ENCODE measurements at places on chromosomes 6 and 20.

DNA sequence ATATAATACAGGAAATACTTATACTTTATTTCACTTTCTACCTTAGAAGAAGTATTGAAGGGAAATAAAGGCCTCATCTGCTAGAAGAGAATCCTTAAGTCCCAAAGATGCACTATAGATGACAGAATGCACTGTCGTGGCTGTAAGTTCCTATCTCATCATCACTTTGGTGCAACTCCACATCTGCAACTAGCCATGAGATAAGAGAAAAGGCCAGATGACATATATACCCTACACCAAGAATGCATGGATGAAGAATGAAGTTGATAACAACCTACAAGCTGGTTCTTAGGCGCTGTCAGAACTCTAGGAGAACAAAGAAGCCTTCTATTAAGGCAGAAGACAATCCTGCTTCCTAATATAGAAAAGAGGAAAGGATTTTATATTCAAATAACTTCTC, 11.6 kb upstream of the PLN start:
- DNase-seq: no peak

DNA sequence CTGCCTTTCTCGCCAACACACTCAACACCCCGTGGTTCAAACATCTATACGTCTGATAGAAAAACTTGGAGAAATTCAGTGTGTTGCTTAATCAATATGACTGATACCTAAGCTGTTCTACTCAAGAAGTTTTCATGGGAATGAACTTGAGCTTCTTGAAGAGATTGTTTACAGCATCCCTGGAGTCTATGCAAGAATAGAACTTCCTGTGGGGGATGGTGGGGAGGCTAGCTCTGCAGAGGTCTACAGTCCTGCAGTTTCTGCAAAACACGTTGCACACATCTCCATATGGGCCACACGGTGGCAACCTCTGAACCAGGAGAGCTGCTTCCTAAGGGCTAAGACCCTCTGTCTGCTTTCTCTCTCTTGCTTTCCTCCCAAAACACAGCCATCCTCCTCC, 32.7 kb upstream of the FANCE start:
- DNase-seq: no peak

DNA sequence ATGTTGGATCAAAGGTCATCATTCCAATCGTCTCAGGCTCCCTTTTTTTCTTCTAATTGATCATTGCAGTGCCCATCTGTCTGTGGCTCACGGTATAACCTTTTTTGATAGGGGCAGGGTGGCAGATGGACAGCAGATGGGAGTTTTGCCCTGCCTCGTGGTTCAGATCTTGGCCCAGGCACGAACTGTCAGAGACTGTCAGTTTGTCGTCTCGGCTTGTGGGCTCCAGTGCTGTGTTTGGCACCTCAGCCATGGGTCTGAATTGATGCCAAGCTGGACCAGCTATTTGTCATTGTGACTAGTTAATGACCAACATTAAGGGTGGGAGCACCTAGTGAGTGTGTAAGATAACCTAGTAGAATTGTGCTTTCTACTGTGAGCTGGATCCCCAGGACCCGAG, 197.6 kb downstream of the PRL start:
- no peak for DNase-seq

GRCh38 chr6:161265554-161265953, 8.3 kb downstream of the AGPAT4 start:
- no peak for DNase-seq

GRCh38 chr20:61980647-61981583, 84.8 kb downstream of the TAF4 start:
- DNase-seq: no peak

All from posterior cingulate gyrus (tissue), 11 donors.